ENCODE measurements at places on chromosomes 2 and 18.

- no peak for DNase-seq
Measured at GRCh38 chr2:176856683-176857082, 355.9 kb upstream of the HNRNPA3 start.

DNA sequence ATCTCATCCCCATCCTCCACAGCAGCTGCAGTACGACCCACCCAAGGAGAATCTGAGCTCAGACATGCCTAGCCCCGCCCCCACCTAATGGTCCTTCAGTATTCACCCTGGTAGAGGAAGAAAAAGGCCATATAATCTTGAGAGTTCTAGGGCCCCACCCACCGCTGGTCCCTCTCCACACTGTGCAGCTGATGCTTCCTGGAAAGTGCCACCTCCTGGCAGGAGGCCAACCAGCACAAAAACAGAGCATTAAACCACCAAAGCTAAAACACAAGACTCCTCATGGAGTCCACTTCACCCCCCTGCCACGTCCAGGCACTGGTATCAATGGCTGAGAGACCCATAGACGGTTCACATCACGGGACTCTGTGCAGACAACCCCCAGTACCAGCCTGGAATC is 40.7 kb downstream of the MC4R start:
- DNase-seq, result no peak

- no peak for DNase-seq
Measured at GRCh38 chr2:61910603-61911002, 5.1 kb downstream of the COMMD1 start.

GRCh38 chr2:207258263-207258991 is 92.7 kb upstream of the KLF7 start:
- DNase-seq, result peak; percentile 93

DNA sequence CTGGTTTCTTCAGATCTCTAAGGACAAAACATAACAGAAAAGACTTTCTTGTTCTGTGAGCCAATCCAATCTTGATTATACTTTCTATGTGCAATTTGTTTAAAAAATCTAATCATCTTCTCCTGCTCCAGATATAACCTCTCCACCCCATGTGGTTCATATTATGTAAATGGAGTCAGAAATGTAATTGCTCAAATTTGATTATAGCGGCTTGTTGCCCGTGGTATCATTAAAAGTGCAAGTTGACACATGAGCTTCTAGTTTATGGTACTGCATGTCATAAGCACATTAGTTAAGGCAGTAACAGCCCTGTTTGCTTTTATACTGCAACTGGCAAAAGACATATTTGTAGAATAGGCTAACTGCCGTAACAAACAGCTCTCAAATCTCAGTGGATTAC is 715.1 kb upstream of the CDH7 start:
- DNase-seq, result no peak

DNA sequence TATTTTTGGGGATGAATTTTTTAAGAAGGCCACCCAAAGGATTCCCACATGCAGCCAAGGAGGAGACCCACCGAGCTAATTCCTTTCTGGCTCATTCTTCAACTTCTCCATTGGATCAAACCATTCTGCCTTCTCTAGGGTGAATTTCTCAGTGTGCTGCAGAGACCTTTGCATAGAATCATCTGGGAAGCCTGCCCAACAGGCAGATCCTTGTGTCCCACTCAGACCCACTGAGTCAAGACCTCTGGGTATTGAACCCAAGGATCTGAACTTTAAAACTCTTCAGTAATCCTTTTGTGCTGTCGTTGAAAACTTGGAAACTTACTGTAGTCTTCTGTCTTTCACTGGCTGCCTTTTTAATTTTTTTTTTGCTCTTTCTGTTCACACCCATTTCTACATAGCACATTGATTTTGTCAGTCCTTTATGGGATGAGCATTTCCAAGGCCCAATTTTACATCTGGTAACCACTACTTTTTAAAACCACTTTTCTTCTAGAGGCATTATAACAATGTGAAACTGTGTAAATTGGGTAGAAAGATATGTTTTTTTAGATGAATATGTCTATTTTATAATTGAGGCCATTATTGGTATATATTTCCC is 120.2 kb downstream of the TSN start:
- DNase-seq, result no peak

DNA sequence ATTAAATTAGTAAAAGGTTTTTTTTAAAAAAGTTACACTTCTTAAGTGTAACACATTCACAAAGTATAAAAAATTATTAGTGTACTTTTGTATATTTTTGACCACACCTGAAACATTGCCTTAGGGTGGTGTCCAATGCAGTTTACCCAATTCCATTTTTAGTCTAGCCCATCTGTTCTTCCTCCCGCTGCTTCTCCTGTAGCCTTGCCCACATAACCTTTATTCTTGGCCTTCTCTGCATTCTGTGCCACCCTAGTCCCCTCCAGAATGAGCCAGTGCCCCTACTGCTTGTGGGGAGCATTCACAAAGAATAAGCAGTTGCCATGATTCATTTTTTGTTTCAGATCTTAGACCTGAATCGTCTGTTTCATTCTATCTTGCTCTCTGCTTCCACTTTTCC is 78.4 kb upstream of the MYT1L start:
- DNase-seq, result no peak

DNA sequence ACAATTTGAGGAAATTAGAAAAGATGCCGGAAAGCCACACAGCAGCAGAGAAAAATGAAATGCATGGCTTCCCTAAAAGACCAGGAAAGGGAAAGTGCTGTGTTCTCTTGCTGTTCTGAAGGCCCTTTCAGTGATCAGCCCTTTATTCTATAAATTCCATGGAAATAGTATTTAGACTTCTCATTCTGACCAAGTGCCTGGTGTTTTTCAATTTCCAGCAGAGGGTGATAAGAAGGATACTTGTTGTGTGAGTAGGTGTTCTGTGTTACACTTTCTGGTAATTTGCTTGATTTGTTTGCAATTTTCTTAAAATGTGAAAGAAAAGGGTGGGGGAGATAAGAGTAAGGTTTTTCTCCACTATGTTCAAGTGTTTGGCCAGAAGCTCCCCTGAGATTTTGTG is 504.5 kb downstream of the IRS1 start:
- DNase-seq, result no peak

- DNase-seq, result no peak
Measured at GRCh38 chr2:240350696-240351087, 84.8 kb upstream of the GPC1 start.

DNA sequence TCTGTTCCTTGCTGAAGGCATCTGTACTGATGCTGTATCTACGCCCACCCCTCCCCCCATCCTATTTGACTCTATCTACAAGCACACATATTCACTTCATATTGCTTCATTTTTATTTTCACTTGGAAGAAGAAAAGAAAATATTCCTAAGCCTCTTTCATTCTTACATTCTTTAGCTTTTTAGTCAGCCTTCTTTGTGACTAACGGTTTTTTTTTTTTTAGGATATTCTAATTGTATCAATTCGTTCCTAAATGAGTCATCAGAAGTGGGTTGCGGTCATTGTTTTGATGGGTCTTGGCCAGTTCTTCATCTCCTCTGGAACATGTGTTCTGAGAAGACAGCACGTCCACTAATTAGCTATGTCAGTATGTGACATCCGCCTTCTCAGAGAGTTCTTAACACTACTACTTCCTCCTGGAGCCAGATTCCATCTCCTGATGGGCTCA is 88.7 kb downstream of the MYO1B start:
- DNase-seq, result no peak

GRCh38 chr18:55576001-55576400 is 12.0 kb downstream of the TCF4 start:
- no peak for DNase-seq

GRCh38 chr2:188969236-188969635 is 4.9 kb upstream of the COL3A1 start:
- no peak for DNase-seq

Data from DMS79 treated with DMSO at 0.1 percent for 48 hours (cell line).